AG08396 (cell line): ENCODE measurements at places on chromosomes 5 and 9.

- peak; percentile 93 for DNase-seq
Observed at GRCh38 chr9:91164724-91165520, 196.8 kb downstream of the AUH start.

DNA sequence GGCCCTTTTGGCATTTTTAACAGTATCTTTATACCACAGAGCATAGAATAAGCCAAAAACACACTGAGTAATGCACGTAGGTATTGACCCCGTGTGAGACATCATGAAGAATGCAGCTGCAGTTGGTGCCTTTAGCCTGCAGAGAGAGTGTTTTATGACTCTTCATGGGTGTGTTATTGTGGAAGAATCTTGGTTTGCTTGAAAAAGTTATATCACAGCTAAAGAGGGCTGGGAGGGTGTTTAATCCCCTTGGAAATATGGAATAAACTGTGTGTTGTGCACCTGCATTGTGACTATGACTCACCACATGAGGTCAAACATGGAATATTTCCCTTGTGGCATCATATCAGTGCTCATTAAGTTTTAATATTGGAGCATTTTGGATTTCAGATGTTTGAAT, 458.7 kb downstream of the CDH9 start:
- no peak for DNase-seq

- DNase-seq = no peak
Observed at GRCh38 chr9:7342736-7343135, 456.8 kb downstream of the DMAC1 start.

GRCh38 chr5:176379881-176380280, 8.5 kb downstream of the NOP16 start:
- DNase-seq = no peak

DNA sequence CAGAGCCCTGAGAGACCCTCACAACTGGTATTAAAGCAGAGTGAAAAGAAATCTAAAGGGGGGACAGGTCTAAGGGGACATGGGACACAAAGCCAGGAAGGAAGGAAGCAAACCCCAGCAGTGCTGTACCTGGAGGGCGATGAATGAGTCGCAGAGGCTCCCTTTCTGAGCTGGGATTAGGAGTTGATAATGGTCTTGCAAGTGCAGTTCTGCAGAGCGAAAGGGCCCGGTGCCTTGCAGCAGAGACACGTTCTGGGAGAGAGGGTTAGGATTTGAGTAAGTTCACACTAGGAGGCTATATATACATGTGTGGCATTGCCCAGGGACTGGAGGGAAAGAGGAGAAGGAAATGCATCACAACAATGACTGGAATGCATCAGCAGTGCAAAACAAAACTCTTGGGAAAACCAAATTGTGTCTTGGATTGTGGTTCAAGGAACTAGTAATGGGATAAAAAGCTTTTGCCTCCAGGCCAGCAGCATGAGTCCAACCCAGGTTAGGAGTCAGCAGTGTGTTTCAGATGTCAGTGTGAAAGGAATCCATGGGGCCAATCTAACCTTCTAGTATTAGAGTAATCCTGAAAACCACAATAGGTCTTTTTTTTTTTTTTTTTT, 38.8 kb upstream of the LIFR start:
- DNase-seq = no peak

- DNase-seq = no peak
Observed at GRCh38 chr5:28281351-28281750, 1243.0 kb upstream of the CDH9 start.

GRCh38 chr5:6847870-6848269, 134.6 kb downstream of the TENT4A start:
- DNase-seq = no peak

DNA sequence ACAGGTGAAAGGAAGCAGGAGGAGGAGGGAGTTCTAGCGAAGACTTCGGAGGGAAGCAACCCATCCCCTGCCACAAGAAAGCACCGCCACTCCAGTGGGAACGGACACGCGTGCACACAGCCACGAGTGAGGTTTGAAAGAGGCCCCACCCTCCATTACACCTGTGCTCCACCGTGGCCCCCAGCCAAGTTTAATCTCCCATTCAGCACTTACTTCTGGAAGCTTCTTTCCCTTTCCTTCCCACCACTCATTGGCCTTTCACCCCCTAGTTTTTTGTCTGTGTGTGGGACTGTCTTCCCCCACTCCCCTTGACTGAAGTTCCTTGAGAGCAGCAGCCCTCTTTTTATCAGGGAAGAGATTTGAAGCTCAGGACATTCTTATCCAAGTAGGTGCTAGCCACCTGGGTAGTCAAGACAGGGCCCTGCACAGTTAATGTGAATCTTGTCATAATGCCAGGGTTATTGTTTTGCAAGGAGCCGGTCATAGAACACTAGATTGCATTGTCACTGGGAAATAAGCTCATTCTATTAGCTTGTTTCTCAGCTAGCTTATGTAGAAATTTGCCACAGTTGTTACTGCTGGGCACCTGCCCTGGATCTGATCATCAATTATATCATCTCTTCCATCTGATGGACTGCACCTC, 256.0 kb downstream of the DOCK8 start:
- no peak for DNase-seq

GRCh38 chr5:60248901-60249300, 355.4 kb upstream of the PDE4D start:
- no peak for DNase-seq

- DNase-seq = no peak
Observed at GRCh38 chr5:23411994-23412393, 95.4 kb upstream of the PRDM9 start.

DNA sequence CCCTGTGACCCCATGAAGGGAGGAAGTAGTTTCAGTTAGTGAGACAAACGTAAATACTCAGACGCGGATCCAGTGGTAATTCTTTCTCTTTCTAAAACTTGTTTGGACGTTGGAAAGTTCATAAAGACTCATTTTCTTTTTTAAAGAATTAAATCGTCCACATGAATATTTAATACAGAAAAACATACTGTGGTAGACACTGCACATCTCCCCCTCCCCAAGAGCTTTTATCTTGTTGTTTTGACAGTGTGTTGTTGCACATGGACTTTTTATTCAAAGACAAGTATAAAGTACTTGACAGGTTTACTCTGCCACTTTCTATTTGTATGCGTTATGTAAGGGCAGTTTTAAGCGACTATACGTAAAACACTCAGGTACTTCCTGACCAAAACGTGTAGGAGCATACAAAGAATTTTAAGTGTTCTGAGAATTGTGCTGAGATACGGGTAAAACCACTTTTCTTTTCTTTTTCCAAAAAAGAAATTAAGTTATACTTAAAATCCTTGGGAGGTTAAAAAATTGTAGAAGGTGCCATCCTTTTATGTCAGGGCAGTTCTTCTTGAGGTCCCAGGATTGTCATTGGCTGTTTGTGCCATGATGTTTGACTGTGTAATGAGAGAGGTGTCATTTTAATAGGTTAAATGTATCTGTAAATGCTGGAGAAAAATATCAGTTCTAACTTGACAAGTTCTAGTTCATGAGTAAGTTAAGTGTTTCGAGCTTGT, 1.3 kb downstream of the NIPBL start:
- DNase-seq = peak; percentile 18

DNA sequence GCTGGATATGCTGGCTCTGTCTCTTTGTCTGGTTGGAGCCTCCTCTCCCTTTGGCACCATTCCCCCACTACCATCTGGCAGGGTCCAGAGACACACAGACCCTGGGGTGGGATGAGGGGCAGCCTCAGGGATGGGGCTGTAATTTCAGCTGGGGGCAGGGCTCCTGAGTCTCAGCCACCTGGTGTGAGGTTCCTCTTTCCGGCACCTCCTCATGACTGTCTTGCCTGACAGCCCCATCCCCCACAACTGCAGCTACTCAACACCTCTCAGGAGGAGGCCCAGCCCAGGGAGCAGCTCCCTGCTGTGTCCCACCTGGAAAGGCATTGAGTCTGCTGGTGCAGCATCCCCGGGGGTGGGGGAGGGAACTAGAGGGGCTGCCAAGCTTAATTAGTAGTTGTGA, 11.7 kb upstream of the RPS14 start:
- DNase-seq = no peak

DNA sequence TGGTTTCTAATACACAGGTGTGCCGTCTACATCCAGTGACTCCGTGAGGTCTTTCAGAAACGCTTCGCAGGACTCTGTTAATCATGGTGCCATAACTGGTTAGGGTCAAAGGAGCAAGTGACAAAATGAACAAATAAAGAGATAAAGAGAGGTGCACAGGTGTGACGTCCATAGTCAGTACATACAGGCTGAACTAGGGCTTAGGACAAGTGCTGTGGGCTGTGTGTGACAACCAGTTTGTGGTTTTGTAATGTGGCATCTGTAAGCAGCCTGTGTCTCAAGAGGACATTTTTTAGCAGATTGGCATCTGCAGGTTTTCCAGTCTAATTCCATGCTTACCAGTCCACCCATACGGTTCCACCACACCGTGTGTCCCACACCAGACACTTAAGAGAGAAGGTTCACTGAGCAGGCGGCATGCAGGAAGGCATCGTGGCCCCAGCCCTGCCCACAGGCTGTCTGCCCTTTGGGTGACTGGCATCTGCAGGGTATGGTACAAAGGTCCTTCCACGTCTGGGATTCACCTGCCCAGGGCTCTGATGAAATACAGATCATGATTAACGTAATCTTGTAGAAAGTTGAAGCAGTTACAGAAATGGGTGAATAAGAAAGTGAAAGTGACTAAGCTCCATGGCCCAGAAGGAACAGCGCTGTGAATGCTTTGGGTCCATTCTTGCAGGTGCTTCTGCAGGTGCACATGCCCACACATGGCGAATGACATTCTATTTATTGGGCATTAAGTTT, 26.9 kb downstream of the SRD5A1 start:
- no peak for DNase-seq

GRCh38 chr5:110968246-110969005, 103.1 kb upstream of the TSLP start:
- peak; percentile 17 for DNase-seq

DNA sequence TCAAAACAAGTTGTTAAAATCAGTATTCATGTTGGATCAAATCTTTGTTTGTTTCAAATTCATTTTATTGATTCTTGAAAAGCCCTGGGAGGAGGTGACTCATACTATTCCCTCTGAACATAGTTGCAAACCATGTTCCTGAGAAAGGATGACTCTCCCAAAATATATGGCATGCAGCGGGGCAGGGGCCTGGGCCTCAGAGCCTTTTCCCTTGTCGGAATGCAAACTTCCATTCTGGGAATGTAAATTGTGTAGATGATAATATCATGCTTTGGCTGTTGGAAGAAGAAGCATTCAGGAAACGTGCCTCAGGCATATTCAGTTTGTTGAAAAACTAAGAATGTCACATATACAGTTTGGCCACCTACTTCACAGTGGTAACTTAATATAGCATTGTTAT, 242.0 kb downstream of the AUH start:
- DNase-seq = peak; percentile 65

- DNase-seq = no peak
Observed at GRCh38 chr9:4661611-4662010, 483 bp upstream of the PLPP6 start.

DNA sequence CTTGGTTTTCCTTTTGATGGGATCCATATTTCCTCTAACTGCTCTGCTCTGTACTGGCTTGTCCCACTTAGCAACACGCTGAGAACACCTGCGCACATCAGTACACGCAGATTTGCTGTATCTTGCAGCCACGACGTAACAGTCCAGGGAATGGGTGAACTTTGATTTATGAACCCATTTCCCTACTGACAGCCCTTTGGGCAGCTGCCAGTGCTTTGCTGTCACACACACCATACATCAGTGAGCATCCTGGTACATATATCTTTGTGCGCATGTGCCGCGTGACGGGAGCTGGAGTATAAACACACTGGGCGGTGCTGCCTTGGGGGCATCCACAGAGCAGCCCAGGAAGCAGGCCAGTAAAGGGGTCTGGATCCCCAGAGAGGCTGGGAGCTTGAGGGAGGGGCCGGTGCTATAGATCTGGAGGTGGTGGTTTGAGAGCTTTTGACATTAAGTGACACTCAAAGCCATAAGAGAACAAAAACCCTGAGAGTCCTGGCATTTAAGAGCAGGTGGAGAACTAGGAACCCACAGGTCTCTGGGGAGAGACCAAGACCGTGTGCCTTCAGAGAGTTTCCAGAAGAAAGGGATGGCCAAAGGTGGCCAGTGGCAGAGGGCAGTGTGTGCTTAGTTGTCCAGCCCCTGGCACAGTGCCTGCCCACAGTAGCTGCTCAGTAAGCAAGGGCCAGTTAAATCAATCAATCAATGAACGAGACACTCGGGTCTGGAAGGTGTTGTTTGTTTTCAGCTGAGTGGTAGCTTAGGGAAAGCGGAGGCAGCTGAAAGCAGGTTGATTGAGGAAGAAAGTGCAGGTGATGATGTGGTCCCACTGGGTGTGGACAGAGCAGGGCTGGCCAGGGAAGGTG, 53.7 kb downstream of the LMX1B start:
- DNase-seq = no peak

- no peak for DNase-seq
Observed at GRCh38 chr5:152305525-152305924, 99.6 kb downstream of the NMUR2 start.

DNA sequence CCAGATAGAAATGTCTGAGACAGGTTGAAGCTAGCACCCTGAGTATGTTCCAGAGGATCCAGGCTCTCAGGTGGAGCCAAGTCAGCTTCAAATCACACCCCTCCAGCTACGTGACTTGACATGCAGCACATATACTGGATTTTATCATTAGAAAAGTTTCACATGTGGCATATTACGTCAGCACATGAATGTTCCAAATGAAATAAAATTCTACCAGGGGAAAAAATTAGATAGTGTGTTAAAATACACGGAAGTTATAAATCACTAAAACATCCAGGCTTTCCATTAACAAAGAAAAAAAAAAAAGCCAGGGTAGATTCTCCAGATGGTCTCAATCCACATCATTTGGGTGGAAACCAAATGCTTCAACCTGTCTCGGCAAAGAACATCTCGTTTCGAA, 251.6 kb downstream of the MPDZ start:
- DNase-seq = no peak

DNA sequence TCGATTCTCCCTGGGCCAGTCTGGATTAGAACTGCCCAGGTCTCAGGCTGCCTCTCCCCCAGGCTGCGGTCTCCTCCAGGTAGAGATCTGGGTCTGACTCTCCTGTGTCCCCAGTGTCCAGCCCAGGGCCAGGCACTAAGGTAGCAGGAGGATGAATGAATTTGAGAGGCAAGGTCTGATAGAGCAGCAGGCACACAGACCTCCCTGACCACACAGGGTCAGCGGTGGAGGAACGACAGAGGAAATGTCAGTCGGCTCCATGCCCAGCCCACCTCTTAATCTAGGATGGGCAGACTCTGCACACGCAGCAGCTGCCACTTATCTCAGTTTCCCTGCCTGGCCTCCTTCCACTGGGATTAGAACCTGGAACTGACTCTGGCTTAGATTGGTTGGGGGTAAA, 272.7 kb upstream of the MVB12B start:
- no peak for DNase-seq

DNA sequence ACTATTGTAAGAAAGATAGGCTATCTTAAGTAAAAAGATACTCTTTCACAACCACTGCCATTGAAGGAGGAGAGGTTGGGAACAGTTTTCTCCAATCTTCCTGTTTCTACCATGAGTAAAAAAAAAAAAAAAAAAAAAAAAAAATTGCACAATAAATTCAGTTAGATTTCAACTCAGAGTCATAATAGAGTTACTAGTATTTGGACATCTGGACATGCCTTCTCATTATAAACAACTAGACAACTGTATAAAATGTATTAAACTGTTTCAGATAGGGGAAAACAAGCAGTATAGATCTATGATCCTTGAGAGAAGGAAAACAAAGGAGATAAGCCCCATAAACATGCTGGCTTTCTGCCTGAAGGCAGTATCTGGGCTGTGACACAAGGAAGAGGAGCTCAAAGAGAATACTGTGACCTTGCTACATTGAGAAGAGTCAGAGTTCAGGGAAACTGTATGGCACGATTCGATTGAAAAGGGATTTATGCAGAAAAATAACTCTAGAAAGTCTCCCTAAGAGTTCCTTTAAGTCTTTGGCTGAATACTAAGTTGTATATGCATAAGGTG, 249.2 kb upstream of the POU5F2 start:
- DNase-seq = no peak

- DNase-seq = no peak
Observed at GRCh38 chr9:37386988-37387387, 35.5 kb upstream of the GRHPR start.
